Activated naive CD8-positive, alpha-beta T cell treated with anti-CD3 and anti-CD28 coated beads, Interleukin-2, amount 10 ng/mL, durations not matched to agents 7 days and 5 days (primary cell): ENCODE measurements at places on chromosomes 12 and 14. TPM values are rescaled to one million over a fixed set of nuclear protein-coding genes. Genes with fewer than 3 reads are reported as not detected.

TTC9 gene
- total RNA-seq: 17.2 TPM

OGFOD2 gene
- total RNA-seq: 33.8 TPM

MANSC4 gene
- total RNA-seq: not detected

NXPH4 gene
- total RNA-seq: 1.7 TPM

PTCSC3 gene
- total RNA-seq: not detected

ACOT2 gene
- total RNA-seq: 13.4 TPM
